ENCODE measurements at places on chromosomes 4 and X.

- DNase-seq, result peak; percentile 17
Measured at GRCh38 chr4:153409924-153410501, 56.1 kb upstream of the TMEM131L start.

GRCh38 chr4:121706595-121707021 lies 9.8 kb upstream of the ANXA5 start:
- no peak for DNase-seq

DNA sequence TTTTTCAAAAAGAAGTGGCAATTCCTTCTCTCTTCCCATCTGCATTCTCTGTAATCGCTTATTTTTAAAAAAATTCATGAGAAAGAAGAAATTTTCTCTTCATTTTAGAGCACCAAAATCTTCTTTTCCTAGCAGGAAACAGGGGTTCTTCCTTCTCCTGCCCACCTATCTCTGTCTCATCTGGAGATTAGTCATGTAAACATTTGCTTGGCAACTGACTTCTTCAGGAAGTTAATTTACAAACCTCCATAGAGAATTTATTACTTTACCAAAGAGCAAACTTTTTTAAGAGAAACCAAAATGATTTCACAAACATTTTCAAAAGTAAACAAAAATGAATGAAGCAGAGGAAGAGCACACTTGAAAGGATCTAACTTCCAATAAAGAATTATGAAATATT lies 13.5 kb downstream of the TTC29 start:
- no peak for DNase-seq

- DNase-seq, result no peak
Measured at GRCh38 chrX:39157796-39158195, 356.5 kb downstream of the MID1IP1 start.

- DNase-seq, result no peak
Measured at GRCh38 chrX:102715967-102716366, 3.7 kb downstream of the GPRASP2 start.
